Common myeloid progenitor, CD34-positive (primary cell): ENCODE measurements at places on chromosomes 6 and 20.

DNA sequence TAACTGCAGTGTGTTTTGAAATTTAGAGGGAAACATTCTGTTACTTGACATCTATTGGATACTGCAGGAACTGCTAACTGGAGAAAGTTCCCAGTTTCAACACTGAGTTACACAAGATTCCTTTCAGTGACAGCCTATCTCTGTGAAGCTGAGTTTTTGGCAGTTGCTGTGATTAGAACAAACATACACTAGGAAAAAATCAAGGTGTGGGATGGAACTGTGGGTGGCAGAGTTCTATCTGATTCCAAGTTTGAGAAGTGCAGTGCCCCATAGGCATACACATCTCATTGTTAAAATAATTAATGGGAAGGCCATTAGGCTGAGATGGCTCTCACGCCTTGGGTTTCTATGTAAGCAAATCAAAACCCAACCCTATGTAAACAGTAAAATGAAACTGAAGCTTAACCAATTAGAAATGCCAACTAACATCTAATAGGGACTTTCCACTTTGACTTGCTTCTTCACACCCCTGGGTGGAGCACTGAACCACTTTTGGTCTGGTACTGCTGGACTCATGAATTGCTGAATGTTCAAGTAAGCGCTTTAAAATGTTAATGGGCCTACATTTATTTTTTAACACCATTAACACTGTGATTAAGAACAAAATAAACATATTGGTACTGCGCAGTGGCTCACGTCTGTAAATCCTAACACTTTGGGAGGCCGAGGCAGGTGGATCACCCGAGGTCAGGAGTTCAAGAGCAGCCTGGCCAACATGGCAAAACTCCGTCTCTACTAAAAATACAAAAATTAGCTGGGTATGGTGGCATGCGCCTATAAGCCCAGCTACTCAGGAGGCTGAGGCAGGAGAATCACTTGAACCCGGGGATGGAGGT, 55.2 kb upstream of the TBC1D7 start:
- DNase-seq: peak; percentile 82

GRCh38 chr6:81625216-81625615, 127.3 kb downstream of the TENT5A start:
- DNase-seq: no peak

DNA sequence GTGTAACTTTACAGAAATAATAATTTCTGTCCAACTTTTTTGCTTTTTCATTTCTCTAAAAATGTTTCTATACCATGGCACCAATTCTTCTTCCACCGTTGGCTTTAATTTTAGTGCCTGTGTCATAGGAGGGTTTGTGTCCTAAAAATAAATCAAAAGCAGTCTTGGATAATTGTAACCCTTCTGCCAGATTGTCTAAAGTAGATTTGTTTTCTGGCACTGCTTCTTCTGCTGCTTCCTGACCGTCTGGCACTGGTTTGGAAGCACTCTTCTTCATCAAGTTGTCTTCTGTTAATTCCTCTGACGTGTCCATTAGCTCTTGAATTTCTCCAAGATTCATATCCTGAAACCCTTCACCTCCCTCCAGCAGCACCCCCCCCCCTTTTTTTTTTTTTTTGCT, 33.1 kb downstream of the SCAF8 start:
- no peak for DNase-seq

DNA sequence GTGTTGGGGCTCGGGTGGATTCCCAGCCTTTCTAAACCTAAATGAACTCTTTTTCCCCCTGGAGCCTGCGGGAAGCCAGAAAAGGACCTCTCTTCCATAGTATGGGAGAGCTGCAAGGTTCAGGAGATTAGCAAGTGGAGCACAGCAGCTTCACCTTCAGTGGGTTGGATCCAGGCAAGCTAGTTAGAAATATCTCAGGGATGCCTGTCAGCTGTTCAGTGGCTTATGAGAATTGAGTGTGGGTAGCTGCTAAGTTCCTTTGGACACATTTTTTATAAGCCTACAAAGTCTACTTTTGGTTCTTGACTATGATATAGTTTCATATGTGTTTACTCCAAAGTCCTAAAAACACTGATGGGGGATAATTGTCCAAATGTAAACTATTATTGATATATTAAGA, 642.1 kb downstream of the EPM2A start:
- DNase-seq: no peak

- DNase-seq: no peak
These were observed 277.7 kb upstream of the JARID2 start for GRCh38 chr6:14968056-14968637.

- no peak for DNase-seq
These were observed 148.8 kb downstream of the DTNBP1 start for GRCh38 chr6:15513801-15514711.

DNA sequence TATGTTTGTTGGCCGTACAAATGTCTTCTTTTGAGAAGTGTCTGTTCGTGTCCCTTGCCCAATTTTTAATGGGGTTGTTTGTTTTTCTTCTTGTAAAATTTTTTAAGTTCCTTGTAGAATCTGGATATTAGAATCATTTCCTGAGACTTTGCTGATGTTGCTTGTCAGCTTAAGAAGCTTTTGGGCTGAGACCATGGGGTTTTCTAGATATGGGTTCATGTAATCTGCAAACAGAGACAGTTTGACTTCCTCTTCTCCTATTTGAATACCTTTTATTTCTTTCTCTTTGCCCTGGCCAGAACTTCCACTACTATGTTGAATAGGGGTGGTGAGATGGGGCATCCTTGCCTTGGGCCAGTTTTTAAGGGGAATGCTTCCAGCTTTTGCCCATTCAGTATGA, 82.6 kb downstream of the SLC24A3 start:
- peak; percentile 24 for DNase-seq

DNA sequence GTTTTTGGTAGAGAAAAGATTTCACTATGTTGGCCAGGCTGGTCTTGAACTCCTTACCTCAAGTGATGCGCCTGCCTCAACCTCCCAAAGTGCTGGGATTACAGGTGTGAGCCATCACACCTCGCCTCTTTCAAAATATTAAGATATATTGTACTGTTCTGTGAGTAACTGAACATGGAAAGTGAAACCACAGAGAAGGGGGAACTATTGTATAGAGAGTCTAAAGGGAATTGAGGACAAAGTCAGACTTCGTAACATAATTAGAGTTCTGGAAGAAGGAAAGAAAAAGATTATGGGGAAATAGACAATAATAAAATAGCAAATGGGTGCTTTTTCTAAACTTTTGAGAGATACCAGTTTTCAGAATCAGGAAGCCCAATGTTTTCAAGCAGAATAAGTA, 17.4 kb upstream of the AKAP7 start:
- DNase-seq: no peak

GRCh38 chr6:137001299-137001976, 43.3 kb downstream of the IL20RA start:
- no peak for DNase-seq

DNA sequence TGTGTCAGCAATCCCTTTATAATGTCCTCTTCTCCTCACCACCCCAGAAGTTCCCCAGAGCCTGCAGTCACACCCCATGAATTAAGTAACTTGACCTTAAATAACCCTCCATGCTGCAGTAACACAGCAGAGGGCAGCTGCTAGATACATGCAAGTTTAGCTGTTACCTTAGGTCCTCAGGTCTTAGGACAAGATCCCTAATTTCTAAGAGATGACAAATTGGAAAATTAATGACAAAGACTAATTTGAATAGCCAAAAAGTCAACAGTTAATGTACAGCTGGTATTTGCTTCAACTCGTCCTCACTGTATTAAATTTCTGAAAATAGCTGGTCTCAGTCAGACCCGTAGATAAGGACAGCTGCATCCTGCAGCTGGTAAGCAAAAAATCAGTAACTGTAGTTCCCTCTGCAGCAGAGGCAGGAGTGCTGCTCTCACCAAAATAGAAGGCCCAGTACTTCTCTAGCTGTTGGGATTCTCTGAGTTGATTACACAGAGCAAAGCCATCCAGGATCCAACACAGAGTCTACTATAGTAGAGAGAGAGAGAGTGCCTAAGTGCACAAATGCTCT, 62.4 kb downstream of the TNFRSF21 start:
- DNase-seq: peak; percentile 56

- DNase-seq: peak; percentile 45
These were observed 6.9 kb downstream of the RSPO4 start for GRCh38 chr20:995170-995569.

DNA sequence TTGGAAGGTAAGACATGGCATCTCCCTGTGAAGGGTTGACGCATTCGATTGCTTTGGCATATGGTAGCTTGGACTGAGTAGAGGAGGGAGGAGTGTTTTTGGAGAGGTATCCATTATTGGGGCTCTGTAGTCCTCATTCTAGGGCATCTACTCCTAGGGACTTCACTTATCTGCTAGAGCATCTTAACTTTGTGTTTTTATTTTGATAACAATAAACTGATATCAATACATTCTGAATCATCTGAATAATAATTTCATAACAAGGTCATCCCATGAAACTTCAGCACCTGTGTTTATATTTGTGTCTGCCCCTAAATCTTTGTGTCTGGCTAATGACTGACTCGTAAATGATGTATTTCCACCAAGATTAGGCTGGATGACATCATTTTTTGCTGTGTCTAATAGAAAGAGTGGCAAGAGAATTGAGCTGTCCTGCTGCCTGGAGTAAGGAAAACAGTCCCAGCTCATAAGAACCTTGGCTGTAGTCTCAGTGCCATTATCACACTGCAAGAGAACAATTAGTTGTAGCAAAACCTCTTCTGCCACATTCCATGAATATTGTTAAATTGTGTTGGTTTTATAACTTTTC, 288.5 kb downstream of the PRL start:
- DNase-seq: no peak

GRCh38 chr20:1688886-1689538, 31.4 kb upstream of the SIRPG start:
- DNase-seq: no peak
